Smooth muscle cell of bladder (primary cell): ENCODE measurements at places on chromosomes 1 and 21. TPM values are rescaled to one million over a fixed set of nuclear protein-coding genes. Genes with fewer than 3 reads are reported as not detected.

Gene IL24
- 0.55 and 1.8 TPM in 2 replicates for total RNA-seq

Gene NID1
- total RNA-seq, result 75.4 and 113 TPM in 2 replicates

Gene CDC7
- total RNA-seq, result 1.9 and 3.3 TPM in 2 replicates

Gene MORN1
- 6.4 and 12.1 TPM in 2 replicates for total RNA-seq

Gene GBP6
- total RNA-seq, result under 0.01 TPM in 1 of 2 replicates, not detected in the other

Gene STYXL2
- total RNA-seq, result not detected in 2 replicates

Gene PRRX1
- 32.9 and 46.2 TPM in 2 replicates for total RNA-seq

Gene C4BPA
- total RNA-seq, result under 0.01 TPM in 1 of 2 replicates, not detected in the other

Gene EPHA2
- 7.0 and 11.7 TPM in 2 replicates for total RNA-seq

Gene APP
- 492 and 669 TPM in 2 replicates for total RNA-seq

Gene RASSF5
- total RNA-seq, result 5.2 and 7.1 TPM in 2 replicates

Gene OR2G6
- total RNA-seq, result not detected in 2 replicates

Gene WLS
- total RNA-seq, result 109 and 166 TPM in 2 replicates

Gene FAF1
- total RNA-seq, result 29.9 and 36.2 TPM in 2 replicates

Gene RLF
- 20.9 and 31.8 TPM in 2 replicates for total RNA-seq

Gene HRNR
- total RNA-seq, result under 0.01 TPM in 2 replicates

Gene PGBD5
- total RNA-seq, result 0.57 and 0.83 TPM in 2 replicates

Gene DNAJC16
- 13.9 and 15.4 TPM in 2 replicates for total RNA-seq

Gene FCRL2
- not detected in 2 replicates for total RNA-seq

Gene KCNT2
- 3.4 and 4.8 TPM in 2 replicates for total RNA-seq

Gene ITLN2
- total RNA-seq, result not detected in 2 replicates

Gene CRNN
- total RNA-seq, result not detected in 2 replicates

Gene CHIA
- not detected in 2 replicates for total RNA-seq

Gene ZNF695
- 0.65 and 0.71 TPM in 2 replicates for total RNA-seq

Gene ANKRD65
- total RNA-seq, result 0.28 and 0.46 TPM in 2 replicates

Gene LGR6
- total RNA-seq, result not detected in 2 replicates
